GM12878 (cell line): ENCODE measurements at places on chromosomes 7 and 10. TPM values are rescaled to one million over a fixed set of nuclear protein-coding genes. Genes with fewer than 3 reads are reported as not detected.

Gene VSTM4
- total RNA-seq = 0.08 TPM in 1 of 2 replicates, not detected in the other

Gene C1GALT1
- total RNA-seq = 10.6 and 11.2 TPM in 2 replicates

Gene PTPN20
- total RNA-seq = 0.26 TPM in 1 of 2 replicates, not detected in the other

Gene ACHE
- total RNA-seq = 5.0 and 5.1 TPM in 2 replicates

Gene SLC16A9
- total RNA-seq = 4.8 and 4.9 TPM in 2 replicates

Gene GFRA1
- 0.05 TPM in 2 replicates for total RNA-seq

Gene LIPF
- total RNA-seq = not detected in 2 replicates

Gene LIPJ
- 0.11 TPM in 1 of 2 replicates, not detected in the other for total RNA-seq

Gene ABCB4
- total RNA-seq = 6.0 and 6.1 TPM in 2 replicates

Gene VPS37D
- total RNA-seq = 0.21 and 0.27 TPM in 2 replicates

Gene CHST15
- 0.32 and 0.51 TPM in 2 replicates for total RNA-seq

Gene PDCD4
- 169 and 181 TPM in 2 replicates for total RNA-seq

Gene PRF1
- 1.5 and 1.8 TPM in 2 replicates for total RNA-seq

Gene FANK1
- total RNA-seq = not detected in 2 replicates

Gene ADCY1
- total RNA-seq = 1.3 and 1.4 TPM in 2 replicates

Gene CALHM1
- total RNA-seq = 0.31 and 0.40 TPM in 2 replicates

Gene AMPH
- 0.19 TPM in 1 of 2 replicates, not detected in the other for total RNA-seq

Gene HOXA11
- total RNA-seq = not detected in 2 replicates

Gene TEX47
- not detected in 2 replicates for total RNA-seq

Gene TMEM106B
- total RNA-seq = 12.1 and 14.4 TPM in 2 replicates

Gene DLX6
- not detected in 2 replicates for total RNA-seq

Gene MNX1
- 1.8 and 2.3 TPM in 2 replicates for total RNA-seq

Gene SNCG
- total RNA-seq = 0.33 and 0.35 TPM in 2 replicates

Gene DKK1
- 0.77 TPM in 1 of 2 replicates, not detected in the other for total RNA-seq

Gene AQP1
- 0.64 and 0.72 TPM in 2 replicates for total RNA-seq

Gene LRRC18
- total RNA-seq = not detected in 2 replicates

Gene SUN3
- not detected in 2 replicates for total RNA-seq

Gene KIF20B
- 46.1 and 51.0 TPM in 2 replicates for total RNA-seq

Gene BHLHA15
- total RNA-seq = 2.4 and 3.0 TPM in 2 replicates

Gene HEPACAM2
- not detected in 2 replicates for total RNA-seq

Gene TAS2R5
- 0.44 and 0.45 TPM in 2 replicates for total RNA-seq

Gene MPP7
- 0.08 and 0.15 TPM in 2 replicates for total RNA-seq
